ENCODE measurements at places on chromosomes 3 and 15.

GRCh38 chr15:62163397-62164013, 1.6 kb downstream of the C2CD4B start:
- no peak for DNase-seq

DNA sequence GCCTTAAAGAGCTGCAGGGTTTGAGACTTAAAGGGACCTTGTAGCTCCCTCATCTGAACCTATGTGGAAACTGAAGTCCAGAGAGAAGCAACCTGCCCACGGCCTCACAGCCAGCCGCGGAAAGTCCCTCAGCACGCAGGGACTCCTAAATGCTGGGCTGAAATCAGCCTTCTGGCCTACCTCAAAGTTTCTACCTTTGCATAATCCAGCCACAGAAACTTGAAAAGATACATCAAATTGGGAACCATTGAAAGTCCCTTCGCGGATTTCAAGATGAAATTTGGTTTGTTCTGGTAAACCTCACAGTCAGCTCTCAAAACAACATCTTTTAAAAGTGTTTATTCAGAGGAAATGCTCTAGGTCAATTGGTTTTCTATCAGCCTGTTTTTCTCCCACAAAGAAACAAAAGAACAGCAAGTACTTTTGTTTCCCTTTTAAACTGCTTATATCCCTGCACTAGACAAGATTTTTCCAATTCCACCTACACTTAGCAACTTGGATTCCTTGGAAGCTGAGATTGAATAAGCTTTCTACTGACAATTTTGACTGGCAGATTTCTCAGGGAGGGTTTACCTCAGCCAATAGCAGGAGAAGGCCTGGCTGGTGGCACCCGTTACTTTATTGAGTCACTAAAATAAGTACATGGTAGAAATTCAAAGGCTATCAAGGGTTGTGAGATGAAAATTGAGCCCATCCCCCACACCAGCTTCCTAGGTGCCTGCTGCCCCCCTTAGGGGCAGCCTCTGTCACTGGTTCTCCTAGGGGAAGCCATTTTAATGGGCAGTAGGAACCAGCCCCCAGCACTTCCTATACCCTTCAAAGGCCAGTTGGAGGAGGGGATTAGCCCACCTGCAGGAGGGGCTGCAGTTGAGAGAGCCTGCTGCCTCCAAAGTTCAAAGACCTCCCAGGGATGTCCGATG, 171.2 kb downstream of the ADAMTS17 start:
- DNase-seq, result no peak

GRCh38 chr3:105733356-105733755, 135.5 kb downstream of the CBLB start:
- DNase-seq, result no peak

GRCh38 chr3:65493371-65493882, 545.3 kb downstream of the MAGI1 start:
- no peak for DNase-seq

- no peak for DNase-seq
Observed at GRCh38 chr3:152879130-152879789, 44.3 kb downstream of the P2RY1 start.

DNA sequence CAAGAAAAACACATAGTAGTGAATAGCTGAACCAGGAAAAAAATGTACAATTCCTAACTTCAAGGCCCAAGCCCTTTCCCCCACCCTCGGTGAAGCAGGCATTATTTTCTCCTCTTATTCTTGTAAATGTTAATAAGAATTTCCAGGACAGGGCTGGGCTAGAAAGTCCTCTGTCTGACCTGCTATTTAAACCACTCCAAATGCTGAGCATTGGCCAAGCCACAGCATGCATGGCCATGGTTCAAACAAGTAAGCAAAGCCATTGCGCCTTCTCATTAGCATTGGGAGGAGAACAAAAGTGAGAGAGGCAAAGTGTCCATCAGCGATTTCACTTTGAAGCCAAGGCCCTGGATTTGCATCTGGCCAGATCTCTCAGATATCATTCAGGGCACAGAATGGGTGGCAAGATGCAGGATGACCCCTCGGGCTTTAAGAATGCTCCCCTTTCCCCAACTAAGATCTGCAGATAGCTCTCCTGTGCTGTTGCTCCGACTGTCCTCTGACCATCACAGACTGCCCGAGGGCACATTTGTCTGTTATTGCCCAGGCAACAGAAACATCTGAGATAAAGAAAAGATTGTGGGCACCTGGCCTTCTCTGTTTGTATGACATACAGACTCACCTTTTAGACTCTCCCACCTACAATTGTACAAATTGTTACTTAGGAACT, 46.3 kb downstream of the CEMIP start:
- no peak for DNase-seq

GRCh38 chr3:156148345-156148945, 28.1 kb downstream of the KCNAB1 start:
- no peak for DNase-seq
